ENCODE measurements at places on chromosomes 11 and 22.

DNA sequence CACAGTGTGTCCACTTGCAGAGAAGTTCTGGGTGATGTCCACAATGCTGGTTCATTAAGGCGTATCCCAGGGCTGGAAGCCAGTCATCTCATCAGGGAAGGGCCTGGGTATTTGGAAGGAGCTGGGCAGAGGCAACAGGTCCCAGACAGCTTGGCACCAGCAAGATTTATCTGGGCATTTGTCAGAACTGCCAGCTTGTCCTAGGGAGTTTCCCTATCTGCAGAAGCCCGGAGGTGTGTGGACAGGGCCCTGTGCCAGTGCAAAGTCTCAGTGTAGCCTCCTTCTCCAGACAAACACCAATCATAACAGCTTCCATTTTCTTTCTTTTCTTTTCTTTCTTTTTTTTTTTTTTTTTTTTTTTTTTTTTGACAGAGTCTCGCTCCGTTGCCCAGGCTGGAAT lies 125.3 kb upstream of the TIMP3 start:
- no peak for DNase-seq

- DNase-seq, result no peak
These were observed 4.5 kb downstream of the SYVN1 start for GRCh38 chr11:65129649-65130441.

DNA sequence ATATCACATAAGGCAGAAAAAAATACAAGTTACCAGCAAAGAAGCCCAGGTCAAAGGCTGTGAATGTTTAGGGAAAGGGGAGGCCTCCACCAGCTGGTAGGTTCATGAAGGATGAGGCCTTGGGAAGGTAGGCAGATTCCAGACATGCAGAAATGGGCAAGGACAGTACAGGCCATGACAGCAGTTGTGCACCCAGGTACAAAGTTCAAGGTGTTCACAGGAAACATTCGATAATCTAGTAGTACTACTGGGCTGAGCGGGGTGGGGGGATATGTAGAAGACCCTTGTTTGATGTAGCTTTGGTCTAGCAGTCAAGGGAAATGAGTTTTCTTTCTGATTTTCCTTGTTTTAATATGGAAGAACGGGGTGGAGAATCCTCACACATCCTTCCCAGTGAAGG lies 152.8 kb upstream of the RASSF10 start:
- DNase-seq, result no peak

GRCh38 chr11:69080257-69080995 lies 31.7 kb downstream of the TPCN2 start:
- no peak for DNase-seq

DNA sequence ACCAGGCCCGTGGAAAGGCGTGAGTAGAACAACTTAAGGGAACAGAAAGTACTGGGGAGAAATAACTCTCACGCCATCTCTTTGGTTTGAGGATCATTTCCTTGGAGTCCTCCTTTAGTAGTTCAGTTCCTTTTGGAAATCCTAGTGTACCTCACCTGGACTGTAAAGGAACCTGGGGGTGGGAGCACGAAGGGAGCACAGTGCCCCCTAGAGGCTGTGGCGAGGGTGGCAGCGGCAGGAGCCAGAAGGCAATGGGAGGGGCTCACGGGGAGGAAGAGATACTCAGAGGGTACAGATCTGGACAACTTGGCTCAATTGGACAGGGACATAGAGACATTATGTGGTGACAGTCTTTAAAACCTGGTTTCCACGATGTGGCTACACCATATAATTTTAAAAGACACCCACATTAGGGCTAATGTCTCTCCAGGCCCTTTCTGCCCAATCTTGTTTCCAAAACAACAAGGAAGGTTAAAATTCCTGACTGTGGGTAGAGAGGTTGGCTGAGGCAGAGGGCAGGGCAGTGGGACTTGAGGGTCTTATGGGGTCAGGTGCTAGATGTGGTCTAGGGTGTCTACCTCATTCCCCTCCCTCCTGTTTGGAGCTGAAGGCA lies 87.0 kb downstream of the CSNK2A3 start:
- DNase-seq, result peak; percentile 53
